ENCODE measurements at places on chromosomes 3 and 15. TPM values are rescaled to one million over a fixed set of nuclear protein-coding genes. Genes with fewer than 3 reads are reported as not detected.

Gene TMEM42
- 13.0 TPM for polyA plus RNA-seq

Gene ARGFX
- polyA plus RNA-seq = not detected

Gene TMEM39A
- 16.2 TPM for polyA plus RNA-seq

Gene A4GNT
- polyA plus RNA-seq = not detected

Gene GALK2
- 59.2 TPM for polyA plus RNA-seq

Gene CSPG4
- 6.6 TPM for polyA plus RNA-seq

Gene AMIGO3
- polyA plus RNA-seq = 2.2 TPM

Gene HDC
- polyA plus RNA-seq = not detected

Gene LPP
- 7.0 TPM for polyA plus RNA-seq

Gene DNASE1L3
- 29.2 TPM for polyA plus RNA-seq

Gene GPR149
- not detected for polyA plus RNA-seq

Gene GATM
- 10.9 TPM for polyA plus RNA-seq

Gene RASGRF1
- polyA plus RNA-seq = 0.40 TPM

Measured in adrenal gland (tissue), 19 donors.